CD4-positive, alpha-beta T cell treated with Interleukin-15 for 1 hour (primary cell): ENCODE measurements at places on chromosomes 13 and 19.

- no peak for DNase-seq
Measured at GRCh38 chr13:55155046-55155445, 1985.7 kb upstream of the PRR20A start.

GRCh38 chr19:38210458-38210987 lies 13.5 kb downstream of the DPF1 start:
- no peak for DNase-seq

DNA sequence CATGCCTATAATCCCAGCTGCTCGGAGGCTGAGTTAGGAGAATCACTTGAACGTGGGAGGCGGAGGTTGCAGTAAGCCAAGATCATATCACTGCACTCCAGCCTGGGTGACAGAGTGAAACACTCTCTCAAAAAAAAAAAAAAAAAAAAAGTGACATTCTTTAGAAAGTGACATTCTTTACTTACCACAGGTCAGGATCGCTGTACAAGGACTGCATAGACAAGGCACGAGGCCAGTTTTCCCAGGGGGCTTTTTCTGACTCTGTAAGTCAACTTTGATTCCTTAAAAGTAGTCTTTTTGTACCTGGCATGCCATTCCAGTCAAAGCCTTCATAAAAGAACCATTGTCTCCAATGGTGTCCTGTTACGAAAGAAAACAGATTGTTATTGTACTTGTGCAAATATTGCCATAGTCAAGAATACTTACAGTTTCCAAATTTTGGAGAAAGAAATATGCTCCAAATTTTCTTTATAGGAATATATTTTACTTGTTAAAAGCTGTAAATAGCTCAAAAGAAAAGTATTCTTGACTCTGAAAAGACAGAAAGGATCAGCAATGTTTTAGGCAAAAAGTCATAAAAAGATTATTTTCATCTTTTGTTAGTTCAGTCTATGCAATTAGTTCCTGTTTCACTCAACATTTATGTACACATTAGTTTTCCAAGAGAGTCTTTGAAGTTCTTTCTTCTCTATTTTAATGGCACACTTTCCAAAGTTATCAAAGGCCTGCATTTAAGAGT lies 39.3 kb downstream of the CEACAM1 start:
- no peak for DNase-seq

DNA sequence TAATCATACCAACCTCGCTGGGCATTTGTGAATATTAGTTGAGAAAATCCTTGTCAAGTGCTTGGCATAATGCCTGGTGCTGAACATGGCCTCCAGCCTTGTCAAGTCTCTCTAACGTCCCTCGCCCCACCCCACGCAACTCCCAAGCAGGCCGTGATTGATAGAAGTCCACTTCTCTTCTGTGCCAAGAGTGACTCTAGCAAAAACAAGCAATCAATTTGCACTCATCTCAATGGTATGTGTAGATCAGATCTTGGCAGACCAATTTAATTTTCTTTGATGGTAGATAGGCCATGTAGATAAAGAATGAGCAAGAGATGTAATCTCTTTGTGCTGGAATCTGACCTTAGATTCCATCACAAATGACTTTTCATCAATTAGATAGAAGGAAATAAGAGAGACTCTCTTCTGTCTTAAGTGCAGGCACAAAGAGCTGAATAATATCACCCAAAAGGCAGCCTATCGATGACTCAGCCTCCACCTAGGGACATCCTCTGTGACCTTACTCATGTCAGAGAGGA lies 31.0 kb upstream of the KATNAL1 start:
- DNase-seq, result no peak

- no peak for DNase-seq
Measured at GRCh38 chr13:25281935-25282332, 5.4 kb downstream of the MTMR6 start.

DNA sequence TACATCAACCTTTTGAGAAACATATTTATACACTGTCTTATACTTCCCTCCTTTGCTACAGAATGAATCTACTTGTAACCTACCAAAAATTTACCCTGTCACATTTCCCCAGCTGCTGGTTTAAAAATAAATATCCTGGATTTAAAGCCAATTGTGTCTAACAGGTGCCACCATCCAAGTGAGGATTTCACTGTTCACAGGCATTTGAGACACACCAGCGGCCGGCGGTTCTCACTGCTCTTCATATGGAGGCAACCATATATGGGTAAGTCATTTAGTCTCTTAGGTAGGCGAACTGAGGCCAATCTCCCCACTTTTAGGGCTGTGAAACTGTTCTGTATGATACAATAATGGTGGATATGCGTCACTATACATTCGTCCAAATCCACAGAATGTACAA lies 26.2 kb downstream of the SLC25A30 start:
- DNase-seq, result no peak

GRCh38 chr19:19059018-19059836 lies 4.6 kb upstream of the SLC25A42 start:
- no peak for DNase-seq

DNA sequence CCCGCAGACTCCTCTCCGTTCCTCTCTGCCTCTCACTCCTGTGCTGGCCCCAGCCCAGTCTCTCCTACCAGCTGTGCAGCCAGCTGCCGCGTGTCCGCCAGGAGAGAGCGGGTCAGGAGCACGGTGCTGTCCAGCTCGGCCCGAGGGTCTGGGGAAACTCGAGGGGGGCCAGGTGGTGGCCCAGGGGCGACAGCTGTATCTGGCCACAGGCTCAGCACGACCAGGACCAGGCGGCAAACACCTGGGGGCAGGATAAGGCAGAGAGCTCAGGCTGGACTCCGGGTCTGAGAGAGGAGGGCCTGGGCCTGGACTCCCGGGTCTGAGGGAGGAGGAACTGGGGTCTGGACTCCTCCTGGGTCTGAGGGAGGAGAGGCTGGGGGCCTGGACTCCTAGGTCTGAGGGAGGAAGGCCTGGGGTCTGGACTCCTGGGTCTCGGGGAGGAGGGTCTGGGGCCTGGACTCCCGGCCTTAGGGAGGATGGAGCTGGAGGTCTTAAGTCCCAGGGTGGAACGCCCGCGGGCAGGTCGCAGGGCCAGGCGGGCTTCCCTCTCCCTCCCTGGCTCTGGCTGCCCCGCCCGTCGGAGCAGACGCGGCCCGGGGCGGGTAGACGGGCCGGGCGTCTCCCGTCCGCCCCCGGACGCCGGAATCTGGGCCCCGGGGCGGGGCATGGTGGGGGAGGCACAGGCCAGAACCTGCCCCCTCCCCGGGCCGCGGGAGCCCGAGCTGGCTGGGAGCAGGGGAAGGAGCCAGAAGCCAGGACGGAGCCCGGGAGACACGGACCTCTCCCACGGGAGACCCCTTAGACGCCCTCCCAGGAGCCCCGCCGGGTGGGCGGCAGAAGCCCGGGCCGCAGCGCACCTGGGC lies 1.3 kb downstream of the IL11 start:
- no peak for DNase-seq

- DNase-seq, result no peak
Measured at GRCh38 chr13:105118426-105118985, 1417.0 kb downstream of the EFNB2 start.

DNA sequence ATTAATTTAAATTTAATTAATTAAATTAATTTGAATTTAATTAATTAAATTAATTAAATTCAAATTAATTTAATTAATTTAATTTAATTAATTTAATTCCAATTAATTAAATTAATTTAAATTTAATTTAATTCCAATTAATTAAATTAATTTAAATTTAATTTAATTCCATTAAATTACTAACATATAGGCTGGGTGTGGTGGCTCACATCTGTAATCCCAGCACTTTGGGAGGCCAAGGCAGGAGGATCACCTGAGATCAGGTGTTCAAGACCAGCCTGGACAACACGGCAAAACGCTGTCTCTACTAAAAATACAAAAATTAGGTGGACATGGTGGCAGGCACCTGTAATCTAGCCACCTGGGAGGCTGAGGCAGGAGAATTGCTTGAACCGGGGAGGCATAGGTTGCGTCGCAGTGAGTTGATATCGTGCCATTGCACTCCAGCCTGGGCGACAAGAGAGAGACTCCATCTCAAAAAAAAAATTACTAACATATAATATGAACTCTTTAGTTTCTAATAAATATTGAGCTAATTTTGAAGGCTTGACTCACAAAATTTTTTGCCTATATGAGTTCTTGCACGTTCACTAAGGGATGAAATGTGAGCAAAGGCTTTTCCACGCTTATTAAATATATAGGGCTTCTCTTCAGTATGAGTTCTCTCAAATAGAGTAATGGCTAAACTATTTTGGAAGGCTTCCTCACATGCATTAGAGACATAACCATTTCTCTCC lies 9.0 kb upstream of the USP29 start:
- DNase-seq, result no peak

- no peak for DNase-seq
Measured at GRCh38 chr13:97851269-97851668, 102.2 kb upstream of the IPO5 start.

DNA sequence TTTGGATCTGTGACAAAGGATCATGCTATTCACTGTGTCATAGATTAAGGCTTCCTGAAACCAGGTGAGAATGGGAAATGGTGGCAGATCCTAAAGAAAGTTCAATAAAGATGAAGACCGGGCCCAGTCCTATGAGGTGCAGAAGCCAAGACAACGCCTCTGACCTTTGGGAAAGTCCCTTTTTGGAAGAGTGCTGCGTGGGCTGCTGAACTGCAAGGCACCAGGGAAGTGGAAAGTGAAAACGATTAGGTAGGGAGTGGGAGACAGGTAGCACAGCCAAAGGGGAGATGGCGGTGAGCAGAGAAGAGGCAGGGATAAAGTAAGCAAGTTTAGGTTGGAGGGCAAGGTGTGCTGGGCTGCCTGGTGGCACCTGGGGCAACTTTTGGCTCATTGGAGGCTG lies 16.3 kb downstream of the MBNL2 start:
- no peak for DNase-seq

GRCh38 chr13:108005231-108005630 lies 210.1 kb downstream of the LIG4 start:
- DNase-seq, result no peak

- DNase-seq, result no peak
Measured at GRCh38 chr13:44306371-44307192, 67.0 kb upstream of the SERP2 start.

- DNase-seq, result no peak
Measured at GRCh38 chr19:58060231-58060630, 1.1 kb downstream of the ZNF135 start.

- no peak for DNase-seq
Measured at GRCh38 chr19:49004133-49004532, 10.4 kb downstream of the RUVBL2 start.

- no peak for DNase-seq
Measured at GRCh38 chr19:48603449-48603848, 3.1 kb upstream of the SPACA4 start.

DNA sequence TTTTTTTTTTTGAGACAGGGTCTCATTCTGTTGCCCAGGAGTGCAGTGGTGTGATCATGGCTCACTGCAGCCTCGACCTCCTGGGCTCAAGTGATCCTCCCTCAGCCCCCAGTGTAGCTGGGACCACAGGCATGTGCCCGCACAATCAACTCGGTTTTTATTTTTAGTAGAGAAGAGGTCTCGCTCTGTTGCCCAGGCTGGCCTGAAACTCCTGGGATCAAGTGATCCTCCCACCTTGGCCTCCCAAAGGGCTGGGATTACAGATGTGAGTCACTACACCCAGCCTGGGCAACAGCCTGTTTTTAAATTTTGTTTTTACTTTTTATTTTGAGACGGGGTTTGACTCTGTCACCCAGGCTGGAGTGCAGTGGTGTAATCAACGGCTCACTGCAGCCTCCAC lies 2.3 kb upstream of the KDM4B start:
- no peak for DNase-seq

DNA sequence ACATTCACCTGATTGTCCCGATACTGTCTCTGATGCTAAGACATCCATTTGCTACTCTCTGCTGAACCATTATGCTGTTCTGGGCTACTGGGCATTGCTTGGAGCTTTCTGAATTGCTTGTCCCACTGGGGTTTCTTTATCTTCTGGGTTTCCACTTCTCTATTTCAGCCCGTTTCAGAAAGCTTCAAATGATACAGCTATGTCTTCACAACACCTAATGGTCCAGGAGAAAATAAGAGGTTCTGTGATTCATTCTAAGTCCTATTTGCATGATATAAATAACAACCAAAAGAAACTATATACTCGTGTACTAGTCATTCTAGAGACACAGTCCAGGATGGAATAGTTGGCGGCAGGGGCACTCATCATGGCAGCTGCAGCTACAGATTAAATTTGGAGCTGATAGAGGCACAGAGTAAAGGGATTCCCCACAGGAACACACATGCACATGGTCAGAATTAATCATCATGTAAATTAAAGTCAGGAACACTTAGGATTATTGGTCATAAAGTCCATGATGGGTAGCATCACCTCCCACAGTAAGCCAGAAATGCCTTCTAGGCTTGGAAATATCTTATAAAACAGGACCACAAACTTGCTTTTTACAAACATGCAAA lies 33.3 kb upstream of the SCEL start:
- DNase-seq, result no peak

DNA sequence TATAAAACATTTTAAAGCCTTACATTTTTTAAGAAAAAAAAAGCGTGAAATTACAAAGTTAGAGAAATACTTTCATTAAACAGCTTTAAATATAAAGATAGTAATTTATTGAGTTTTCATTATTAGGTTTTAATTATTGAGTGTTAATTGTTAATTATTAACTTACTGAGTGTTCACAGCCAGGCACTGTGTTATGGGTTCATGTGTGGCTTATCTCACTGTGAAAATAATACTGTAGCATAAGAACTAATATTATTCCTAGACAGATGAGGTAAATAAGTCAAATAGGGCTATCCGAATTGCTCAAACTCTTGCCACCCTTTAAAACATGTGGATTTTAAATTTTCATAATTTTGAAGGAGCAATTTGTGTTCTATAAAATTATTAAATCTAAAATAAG lies 956.1 kb upstream of the PCDH20 start:
- no peak for DNase-seq

DNA sequence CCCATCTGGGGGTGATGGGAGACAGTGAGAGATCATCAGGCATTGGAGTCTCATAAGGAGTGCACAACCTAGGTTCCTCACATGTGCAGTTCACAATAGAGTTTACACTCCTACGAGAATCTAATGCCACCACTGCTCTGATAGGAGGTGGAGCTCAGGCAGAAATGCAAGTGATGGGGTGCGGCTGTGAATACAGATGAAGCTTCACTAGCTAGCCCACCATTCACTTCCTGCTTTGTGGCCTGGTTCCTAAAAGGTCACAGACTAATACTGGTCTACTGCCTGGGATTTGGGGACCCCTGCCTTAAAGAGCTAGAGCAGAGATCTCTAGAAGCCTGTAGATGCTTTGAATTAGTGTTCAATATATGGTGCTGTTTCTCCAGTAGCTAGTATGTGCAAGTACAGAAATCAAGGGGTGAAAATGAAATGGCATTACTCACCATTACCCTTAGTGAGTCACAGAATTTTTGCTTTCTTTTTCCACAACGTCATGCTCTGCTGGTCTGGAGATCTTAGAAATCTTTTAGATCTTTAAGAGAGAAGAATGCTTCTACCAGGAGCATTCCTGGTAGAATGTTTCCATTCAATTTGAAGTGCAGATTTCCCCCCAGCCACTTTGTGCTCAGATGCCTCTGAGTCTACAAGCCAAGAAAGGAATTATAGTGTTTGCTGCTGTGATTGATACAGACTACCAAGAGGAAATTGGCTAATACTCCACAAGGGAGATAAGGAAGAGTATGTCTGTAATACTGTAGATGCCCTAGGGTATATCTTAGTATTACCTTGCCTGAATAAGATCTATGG lies 2301.2 kb downstream of the PCDH9 start:
- DNase-seq, result no peak
